ENCODE measurements at places on chromosomes 4 and X.

- no peak for DNase-seq
Observed at GRCh38 chr4:90069151-90069550, 58.0 kb upstream of the CCSER1 start.

DNA sequence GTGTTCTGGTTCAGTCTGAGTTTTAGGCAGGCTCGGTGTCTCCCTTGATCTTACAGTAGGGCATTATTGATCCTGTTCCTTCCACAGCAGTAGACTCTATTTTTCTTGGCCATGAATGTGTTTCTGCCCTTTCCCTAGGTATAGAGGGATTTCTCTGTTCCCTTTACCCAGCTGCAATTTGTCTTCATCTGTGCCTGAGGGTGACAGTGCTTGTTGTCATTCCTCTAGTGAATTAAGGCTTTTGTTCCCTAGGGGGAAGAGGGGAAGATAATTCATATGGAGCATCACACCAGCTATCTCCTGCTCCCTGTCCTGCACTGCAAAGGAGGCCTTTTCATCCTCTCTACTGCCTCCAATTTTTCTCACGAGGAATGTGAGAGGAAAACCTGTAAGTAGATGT lies 39.7 kb upstream of the CXorf51A start:
- DNase-seq = no peak

DNA sequence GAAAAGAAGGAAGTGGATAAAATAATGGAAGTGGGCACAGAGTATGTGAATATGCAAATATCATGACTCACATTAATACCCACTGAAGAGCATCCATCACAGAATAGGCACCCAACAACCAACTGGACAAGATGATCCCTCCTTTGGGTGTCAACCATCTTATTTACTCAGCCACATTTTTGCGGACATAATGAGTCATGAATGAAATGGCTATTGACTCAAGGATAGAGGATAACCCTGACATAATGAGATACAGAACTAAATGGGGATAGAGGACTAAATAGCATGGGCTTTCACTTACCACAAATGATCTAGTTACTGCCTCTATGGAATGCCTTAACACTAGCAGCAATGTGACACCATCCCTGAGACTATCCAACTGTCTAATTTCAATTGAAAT lies 224.7 kb downstream of the ANTXR2 start:
- no peak for DNase-seq

GRCh38 chrX:108268434-108269080 lies 169.7 kb downstream of the COL4A6 start:
- no peak for DNase-seq

GRCh38 chr4:80268936-80269335 lies 2.5 kb downstream of the FGF5 start:
- no peak for DNase-seq

DNA sequence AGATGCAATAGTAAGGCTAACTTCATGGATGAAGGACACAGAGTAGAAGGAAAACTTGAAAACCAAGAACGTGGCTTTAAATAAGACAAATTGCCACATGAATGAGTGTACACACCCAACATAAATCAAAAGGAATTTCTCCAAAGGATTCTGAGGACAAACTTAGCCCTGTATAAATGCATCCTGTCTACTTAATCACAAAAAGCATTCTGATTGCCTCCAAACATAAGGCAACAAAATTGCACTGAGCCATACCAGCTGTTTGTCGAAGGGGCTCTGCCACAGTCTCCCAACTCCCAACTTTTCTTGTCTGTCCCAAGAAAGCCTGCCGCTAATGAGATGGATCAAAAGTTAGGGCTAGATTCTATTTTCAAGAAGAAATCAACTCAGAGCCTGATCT lies 194.3 kb downstream of the SOWAHB start:
- no peak for DNase-seq

DNA sequence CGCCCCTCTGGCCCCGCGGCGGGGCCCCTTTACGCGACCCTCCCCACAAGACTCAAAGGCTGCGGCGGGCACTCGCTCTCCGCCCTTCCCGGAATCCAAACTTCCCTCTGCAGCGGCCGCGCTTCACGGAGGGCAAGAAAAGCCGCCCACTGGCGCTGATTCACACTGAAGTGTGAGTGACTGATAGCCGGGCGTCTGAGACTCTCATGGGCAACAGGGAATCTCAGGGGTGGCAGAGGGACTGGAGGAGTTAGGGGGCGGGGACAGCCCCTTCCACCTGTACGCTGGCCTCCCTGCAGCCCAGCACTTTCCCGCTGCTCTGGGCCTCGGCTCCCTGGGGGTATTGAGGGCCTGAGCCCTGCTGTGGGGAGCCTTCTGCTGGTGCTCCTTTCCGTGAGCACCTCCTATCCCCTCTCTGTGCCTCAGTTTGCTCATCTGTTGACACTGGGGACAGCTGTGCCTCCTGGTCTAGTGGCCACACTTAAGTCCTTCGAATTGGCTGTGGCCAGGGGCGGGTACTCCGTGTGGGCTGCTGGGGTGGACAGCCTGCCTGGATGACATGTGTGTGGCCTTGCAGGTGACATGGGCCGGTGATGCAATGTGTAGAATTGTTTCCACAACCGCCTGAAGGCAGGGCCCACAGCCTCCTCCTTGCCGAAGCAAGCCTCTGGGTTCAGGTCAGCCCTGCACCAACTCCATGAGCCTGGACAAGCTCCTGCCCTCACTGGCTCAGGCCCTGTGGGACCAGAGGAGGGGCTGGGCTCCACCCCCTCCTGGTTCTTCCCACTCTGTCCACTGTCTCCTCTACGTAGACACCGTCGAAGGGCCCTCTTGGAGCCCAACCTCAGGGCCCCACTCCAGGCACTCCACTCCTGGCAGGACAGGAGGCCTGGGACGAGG lies 951 bp downstream of the SH3BP2 start:
- no peak for DNase-seq

- no peak for DNase-seq
Observed at GRCh38 chrX:68307769-68308168, 125.5 kb downstream of the OPHN1 start.
